ENCODE measurements at places on chromosomes 5 and 9.

DNA sequence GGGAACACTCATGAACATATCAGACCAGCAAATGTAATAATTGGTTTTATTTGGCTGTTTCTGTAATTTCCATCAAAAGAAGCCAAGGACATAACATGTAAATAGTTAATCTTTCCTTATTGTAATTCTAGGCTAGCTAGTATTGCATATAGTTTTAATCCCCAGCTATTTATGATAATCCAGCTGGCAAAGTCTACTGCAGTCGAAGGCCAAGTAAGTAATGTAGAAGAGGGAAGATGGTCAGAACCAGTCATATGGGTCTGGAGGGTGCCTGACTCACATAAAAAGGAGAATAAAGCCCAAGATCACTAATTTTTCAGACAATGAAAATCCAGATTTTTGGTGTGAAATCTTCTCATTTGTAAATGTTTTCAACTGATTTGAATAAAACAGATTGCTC is 106.3 kb downstream of the CCDC192 start:
- DNase-seq, result no peak

DNA sequence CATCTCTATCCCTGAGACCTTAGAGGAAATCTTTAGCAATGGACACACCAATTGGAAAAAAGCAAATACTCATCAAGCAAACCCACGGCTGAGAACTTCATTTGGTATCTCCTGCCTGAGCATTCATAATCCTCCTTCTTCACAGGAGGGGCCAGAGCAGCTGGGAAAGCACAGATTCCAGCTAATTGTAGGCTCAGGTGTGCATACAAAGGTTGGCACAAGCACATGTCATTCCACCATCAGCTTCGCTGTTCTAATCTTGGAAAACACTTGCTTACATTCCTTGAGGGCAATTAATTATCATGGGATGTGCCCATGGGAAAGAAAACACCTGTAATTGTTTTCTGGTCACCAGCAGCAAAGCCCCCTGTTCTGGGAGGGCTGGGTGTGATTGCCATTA is 376.6 kb downstream of the SPOCK1 start:
- DNase-seq, result no peak

- no peak for DNase-seq
These were observed 213.3 kb downstream of the IRX2 start for GRCh38 chr5:2538169-2538568.

GRCh38 chr5:151675611-151676313 is 11.0 kb downstream of the SPARC start:
- peak; percentile 73 for DNase-seq

GRCh38 chr9:8648271-8648845 is 848.8 kb upstream of the DMAC1 start:
- DNase-seq, result no peak

All from suppressor macrophage treated with lipopolysaccharide for 4 hours (primary cell).